Stimulated activated CD8-positive, alpha-beta memory T cell treated with anti-CD3 and anti-CD28 coated beads, Interleukin-15, amount 100 ng/mL, for 4 hours (primary cell): ENCODE measurements at places on chromosomes 12 and 14.

DNA sequence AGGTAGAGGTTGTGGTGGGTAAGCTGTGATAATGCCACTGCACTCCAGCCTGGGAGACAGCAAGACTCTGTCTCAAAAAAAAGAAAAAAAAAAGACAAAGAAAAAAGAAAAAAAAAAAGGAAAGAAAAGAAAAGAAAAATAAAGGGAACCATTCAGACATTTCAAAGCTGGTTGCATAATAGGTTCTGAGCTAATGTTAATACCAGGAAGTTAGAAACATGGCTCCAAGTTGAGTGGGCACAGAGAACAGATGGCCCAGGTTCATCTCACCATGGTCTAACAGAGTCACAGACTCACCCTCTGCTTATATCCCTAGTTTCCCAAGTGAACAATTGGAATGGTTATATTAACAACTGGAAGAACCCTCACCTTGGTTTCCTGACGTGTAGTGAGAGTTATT, 17.4 kb upstream of the ZDHHC17 start:
- no peak for DNase-seq

GRCh38 chr12:126727218-126728075, 1539.5 kb upstream of the TMEM132C start:
- no peak for DNase-seq

- no peak for DNase-seq
Measured at GRCh38 chr12:64687816-64688215, 71.4 kb downstream of the GNS start.

- DNase-seq = no peak
Measured at GRCh38 chr14:96666088-96666487, 131.1 kb upstream of the VRK1 start.

GRCh38 chr14:93086441-93087055, 29.2 kb downstream of the ITPK1 start:
- DNase-seq = no peak

DNA sequence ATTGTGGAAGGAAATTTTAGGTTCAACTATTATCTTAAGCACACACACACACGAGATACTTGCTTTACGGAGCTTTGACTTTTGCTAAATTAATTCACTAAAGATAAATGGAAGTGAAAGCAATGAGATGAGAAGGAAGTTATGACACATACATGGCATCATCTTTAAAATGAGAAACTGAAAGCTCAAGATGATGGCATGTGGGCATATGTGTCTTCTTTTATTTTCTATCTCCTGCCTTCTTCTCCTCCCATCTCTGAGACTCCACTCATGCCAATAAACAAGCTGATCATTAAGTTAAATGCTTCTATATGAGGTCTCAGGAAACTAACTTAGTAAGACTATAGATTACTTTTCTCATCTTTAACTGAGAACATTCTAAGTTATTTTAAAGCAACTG, 216.7 kb downstream of the MED13L start:
- no peak for DNase-seq
